ENCODE measurements at places on chromosomes 5 and 9.

GRCh38 chr9:105320568-105320967 lies 76.1 kb downstream of the SLC44A1 start:
- DNase-seq, result no peak

DNA sequence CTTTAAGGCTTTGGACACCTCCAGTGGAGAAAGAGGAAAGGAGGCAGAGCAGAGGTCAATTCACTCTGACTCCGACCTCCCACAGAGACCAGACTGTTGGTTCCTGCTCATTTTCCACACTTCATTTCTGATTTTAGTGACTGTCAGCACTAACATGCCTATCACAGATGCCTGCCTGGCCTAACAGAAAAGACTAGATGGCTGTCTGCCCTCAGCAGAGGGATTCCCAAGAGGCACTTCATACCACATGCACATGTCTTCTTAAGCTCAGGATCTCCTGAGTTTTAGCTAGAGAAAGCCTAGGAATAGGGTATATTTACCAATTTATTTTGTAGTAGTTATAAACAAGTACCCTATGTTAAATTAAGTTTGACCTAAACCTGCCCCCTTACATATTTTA lies 336.0 kb downstream of the ENC1 start:
- DNase-seq, result no peak

GRCh38 chr9:31996331-31996730 lies 388.1 kb upstream of the ACO1 start:
- DNase-seq, result peak; percentile 11

DNA sequence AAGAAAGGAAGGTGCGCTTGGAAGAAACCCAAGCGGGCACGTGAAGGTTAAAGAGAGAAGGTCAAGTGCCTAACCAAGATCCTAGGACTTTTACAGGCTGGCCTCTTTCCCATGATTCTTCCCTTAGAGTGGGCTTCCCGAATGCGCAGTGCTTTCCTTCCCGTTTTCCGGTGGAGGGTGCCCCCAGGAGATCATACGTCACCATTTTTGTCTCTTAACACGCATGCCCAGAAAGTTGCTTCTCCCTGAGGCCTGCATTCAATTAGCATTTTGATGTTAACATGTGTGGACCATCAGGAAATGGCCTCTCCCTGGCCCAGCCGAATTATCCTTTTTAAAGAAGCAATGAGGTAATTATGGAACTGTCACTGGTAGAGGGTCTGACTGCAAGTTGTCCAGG lies 1.9 kb upstream of the RUSC2 start:
- DNase-seq, result no peak

DNA sequence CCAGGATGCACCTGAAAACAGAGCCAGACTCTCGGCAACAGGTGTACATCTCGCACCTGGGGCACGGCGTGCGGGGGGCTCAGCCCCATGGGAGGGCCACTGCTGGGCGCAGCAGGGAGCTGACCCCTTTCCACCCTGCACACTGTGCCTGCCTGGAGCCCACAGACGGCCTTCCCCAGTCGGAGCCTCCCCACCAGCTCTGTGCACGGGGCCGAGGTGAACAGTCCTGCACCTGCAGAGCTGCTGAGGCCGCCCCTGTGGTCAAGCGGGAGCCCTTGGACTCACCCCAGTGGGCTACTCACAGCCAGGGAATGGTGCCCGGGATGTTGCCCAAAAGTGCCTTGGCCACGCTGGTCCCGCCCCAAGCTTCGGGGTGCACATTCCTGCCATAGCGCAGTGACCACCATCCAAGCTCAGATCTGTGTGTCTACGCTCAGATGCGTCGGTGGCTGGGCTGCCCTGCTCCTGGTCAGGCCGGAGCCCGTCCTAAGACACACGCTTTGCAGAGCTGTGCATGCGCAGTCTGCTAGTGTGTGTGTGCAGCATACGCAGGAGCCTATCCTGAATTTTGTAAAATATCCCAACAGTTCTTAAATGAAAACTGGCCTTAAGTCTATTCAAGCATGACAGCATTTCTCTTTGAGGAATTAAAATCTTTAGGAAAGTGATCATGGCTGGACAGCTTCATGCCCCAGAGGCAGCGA lies 8.4 kb upstream of the EXOC3 start:
- DNase-seq, result no peak

GRCh38 chr9:22808876-22809275 lies 362.3 kb downstream of the DMRTA1 start:
- no peak for DNase-seq

DNA sequence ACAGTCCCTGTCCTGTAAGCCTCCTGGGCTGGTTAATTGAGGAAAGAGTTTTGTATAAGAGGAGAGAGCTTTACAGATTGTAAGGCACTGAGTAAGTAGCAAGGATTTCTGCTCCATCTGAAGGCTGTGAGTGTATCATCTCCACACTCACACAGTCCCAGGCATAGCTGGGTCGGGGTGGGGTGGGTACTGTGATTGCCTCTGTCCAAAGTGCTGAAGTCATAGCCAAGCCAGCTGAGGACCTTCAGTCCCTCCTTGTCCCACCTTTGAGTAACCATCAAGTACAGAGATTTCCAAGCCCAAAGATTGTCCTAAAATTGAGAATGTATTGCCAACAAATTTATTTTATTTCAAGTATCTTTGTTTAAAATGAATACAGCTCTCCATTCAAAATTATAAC lies 5.5 kb upstream of the DNAJB5 start:
- peak; percentile 41 for DNase-seq

- DNase-seq, result peak; percentile 35
Observed at GRCh38 chr5:43661102-43661501, 58.1 kb downstream of the NNT start.

DNA sequence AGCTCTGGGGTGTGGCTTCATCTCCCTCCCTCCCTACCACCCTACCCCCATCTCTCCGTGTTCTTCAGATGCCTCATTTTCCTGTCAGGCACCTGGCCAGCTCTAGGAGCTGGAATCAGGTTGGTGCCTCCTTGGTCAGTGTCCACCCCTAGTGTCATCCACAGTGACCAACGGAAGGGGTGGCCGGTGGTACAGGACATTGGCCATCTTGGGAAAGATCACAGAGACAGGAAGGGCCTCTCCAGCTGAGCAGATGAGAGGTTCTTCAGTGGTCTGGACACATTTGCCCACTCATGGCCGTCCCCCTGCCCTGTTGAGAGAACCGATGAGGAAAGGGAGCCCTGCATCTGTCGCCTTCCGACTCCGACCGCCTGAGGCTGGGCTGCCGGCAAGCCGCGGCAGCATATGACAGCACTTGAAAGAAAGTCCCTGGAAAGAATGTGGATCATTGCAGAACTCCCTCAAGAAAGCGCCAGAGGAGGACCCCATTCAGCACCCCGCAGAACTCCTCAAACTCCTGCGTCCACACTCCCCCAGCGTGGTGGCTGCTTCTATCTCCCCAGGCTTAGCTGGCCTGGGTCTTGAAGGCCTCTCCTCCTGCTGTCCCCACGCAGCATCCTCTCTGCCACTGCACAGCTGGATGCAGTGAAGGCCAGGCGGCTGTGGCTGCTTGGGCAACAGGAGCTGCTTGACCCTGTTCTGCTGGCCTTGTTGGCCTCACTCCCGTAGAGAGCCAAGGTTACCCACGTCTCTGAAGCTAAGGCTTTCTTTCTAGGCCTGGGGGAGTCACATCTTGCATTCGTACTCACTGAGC lies 1.9 kb upstream of the CLPTM1L start:
- no peak for DNase-seq

DNA sequence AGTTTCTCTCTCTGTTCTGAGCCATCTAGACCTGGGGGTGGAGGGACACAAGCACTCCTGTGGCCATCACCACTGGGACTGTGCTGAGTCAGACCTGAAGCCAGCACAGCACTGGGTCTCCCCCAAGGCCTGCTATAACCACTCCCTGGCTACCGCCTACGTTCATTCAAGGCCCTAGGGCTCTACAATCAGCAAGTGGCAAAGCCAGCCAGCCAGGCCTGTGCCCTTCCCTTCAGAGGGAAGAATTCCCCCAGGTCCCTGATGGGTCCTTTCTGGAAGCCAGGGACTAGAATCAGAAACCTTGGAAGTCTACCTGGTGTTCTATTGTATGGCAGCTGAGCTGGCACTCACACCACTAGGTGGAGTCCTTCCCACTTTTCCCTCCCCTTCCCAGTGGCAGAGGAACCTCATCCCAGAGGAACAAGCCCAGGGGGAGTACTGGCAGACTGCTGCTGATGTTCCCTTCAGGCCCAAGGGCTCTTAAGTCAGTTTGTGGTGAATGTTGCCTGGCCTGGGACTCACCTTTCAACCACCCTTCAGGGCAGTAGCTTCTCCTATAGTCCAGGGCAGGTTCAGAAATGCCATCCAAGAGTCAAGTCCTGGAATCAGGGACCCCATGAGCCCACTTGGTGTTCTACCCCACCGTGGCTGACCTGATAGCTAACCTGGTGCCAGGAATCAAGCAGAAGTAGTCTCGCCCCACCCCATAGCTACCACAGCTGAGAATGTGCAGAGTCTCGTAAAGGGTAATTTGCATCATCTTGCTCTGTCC lies 20.0 kb downstream of the JMY start:
- DNase-seq, result peak; percentile 46

DNA sequence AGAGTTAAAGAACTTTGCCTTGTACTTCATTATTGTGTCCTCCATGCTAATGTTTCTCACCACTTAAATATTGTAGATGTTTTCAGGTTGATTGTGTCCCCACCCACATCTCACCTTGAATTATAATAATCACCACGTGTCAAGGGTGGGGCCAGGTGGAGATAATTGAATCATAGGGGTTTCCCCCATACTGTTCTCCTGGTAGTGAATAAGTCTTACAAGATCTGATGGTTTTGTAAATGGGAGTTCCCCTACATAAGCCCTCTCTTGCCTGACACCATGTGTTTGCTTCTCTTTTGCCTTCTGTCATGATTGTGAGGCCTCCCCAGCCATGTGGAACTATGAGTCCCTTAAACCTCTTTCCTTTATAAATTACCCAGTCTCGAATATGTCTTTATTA lies 248.3 kb downstream of the FBXL7 start:
- no peak for DNase-seq

DNA sequence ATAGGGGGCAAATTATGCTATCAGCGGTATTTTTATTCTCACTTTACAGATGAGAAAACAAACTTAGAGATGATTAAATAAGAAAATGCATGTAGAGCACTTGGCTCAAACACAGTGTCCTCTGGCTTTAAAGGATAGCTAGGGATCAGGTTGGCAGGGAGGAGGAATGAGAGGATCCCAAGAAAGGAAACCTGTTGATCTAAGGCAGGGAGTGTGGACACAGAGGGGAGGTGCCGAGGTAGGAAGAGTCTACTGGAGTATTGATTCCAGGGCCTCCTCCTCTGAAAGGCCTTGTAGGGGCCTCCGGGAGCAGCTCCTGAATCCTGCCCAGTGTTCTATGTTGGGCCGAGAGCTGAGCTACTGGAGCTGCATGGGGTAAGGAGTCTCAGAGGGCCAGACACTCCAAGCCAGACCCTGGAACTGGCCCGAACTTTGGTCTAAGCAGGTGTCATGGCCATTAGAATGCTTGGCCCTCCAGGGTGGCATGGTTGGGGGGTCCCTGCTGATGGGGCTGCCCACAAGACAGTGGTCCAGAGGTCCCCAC lies 30.4 kb upstream of the TCF7 start:
- no peak for DNase-seq

DNA sequence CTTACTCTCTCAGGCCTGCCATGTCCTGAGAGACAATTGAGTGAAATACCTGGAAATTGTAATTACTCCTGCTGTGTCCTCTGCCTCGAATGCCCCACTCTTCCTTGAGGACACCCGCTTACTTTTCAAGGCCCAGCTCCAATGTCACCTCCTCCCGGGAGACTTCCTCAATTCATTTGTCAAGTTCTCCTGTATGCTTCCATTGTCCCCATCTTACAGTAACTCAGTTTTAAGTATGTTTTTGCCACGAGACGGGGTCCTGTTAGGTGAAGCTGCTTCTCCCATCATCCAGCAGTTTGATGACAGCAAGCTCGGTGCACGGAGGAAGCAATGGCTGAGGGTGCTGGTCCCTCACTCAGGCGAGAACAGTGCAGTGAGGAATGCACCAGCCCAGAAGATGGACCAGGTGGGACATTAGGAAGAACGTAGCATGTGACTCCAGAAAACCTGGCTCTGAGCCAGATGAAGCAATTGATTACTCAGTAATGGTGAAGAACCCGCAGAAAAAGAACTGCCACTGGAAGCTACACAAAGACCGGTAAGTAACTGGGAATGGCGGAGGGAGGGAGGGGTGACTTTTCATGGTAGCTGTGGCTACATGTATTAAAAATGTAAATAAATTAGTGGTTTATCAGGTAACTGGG lies 274.8 kb downstream of the DENND1A start:
- DNase-seq, result no peak

DNA sequence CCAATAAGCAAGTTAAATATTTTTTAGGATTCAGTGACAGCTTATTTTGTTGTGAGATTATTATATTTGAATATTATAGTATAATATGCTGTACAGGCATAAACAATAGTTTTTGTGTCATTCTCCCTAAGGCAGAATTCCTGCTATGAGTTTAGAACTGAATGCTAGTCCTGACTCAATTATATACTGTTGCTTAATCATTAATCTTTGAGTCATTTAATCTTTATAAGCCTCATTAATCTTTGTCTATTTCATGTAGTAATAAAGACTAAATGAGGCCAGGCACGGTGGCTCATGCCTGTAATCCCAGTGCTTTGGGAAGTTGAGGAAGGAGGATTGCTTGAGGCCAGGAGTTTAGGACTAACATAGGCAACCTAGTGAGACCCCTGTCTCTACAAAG lies 3.6 kb upstream of the DCP2 start:
- DNase-seq, result no peak

GRCh38 chr5:170753311-170753710 lies 30.2 kb upstream of the GABRP start:
- DNase-seq, result no peak

- no peak for DNase-seq
Observed at GRCh38 chr5:133829786-133830185, 138.6 kb downstream of the C5orf15 start.

- no peak for DNase-seq
Observed at GRCh38 chr5:3958389-3958788, 362.8 kb downstream of the IRX1 start.

GRCh38 chr5:139906661-139907060 lies 111.1 kb downstream of the PSD2 start:
- DNase-seq, result no peak

- no peak for DNase-seq
Observed at GRCh38 chr9:89625721-89626687, 21.2 kb downstream of the GADD45G start.

DNA sequence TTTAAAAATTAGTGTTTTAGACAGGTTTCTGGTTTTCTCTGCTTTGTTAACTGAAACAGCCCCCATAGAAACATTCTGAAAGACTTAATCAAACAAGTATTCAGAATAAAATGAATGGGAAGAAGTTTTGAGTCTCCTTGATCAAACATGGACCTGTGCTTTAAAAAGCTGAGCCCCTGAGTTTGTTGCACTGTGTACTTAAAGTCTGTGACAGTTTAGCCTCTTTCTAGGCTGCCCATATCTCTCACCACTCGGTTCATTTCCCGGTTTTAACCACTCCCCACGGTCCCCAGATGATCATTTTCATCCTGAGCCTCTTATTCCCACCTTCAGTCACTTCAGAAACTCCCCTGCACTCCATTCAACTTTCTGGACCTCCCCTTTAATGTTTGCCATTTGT lies 215.9 kb upstream of the DMRT1 start:
- no peak for DNase-seq
